ENCODE measurements at places on chromosomes 12 and 14.

DNA sequence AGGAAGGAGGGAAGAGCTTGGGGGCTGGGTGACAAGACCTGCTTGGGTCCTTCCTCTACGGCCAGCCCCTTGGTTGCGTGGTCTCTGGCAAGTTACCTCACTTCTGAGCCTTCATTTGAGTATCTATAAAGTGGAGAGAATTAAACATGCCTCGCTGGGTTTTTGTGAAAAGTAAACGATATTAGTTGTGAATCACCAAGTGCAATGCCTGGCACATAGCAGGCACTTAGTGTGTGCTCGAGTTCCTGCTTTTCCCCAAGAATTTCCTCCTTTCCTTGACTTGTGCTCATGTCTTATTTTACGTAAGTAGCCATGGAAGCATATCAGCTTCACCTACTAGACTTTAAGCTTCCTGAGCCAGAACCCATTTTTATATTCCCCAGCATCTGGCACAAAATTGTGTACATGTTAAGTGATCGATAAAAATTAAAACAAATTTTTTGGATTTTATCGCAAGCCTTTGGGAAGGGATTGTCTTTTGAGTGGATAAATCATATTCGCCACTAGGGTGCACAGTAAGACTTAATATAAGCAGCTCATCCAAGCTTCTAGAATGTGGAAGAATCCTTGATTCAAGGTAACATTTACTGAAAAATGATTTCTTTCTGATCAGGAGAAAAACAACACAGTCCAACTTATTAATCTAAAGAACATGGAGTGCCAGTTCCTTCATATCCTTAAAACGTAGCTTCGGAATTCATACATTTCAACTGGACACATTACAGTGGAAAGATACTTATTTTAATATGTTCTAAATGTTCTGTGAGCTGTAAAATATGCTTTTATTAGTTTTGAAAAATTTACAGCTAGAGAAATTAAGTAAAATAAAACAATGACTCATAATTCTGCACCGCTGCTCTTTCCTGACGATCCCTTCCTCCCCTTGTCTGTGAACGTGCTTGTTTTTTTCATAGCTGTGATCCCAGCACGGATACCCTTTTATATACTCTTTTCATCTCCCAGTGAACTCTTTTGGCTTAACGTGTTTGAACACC lies 62.0 kb downstream of the SLC25A47 start:
- peak; percentile 62 for DNase-seq

DNA sequence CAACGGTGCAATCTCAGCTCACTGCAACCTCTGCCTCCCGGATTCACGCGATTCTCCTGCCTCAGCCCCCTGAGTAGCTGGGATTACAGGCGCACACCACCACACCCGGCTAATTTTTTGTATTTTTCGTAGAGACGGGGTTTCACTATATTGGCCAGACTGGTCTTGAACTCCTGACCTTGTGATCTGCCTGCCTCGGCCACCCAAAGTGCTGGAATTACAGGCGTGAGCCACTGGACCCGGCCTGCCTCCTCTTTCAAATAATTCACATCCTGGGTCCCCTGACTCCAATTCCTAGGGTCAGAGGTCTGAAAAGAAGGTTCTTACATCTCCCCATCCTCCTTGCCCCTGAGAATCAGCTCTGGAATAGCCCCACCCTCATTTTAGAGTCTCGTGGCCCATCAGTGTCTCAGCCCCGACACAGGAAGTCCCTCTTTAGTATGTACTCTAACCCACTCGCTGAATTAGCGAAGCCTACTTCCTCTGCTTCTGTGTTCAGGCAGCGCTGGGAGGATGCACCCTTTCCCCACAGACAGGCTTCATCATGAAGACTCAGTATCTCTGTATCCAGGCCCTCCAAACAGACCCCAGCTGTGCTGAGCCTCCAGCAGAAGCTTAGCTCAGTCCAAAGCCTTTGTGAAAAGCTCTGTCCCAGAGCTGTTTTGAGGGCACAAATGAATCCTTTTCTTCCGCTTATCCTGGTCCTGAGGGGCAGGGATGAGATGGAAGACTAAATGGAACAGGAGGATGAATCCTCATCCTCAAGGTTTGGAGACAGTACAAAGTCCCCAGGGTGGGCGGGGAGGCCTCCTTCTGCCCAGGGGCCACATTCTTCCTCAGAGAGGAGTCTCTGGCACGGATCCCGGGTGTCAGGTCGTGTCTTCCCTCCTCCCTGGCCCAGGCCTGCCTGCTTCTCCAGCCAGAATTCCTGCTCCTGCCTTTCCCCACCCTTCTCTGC lies 3.5 kb downstream of the LPAR5 start:
- peak; percentile 27 for DNase-seq

DNA sequence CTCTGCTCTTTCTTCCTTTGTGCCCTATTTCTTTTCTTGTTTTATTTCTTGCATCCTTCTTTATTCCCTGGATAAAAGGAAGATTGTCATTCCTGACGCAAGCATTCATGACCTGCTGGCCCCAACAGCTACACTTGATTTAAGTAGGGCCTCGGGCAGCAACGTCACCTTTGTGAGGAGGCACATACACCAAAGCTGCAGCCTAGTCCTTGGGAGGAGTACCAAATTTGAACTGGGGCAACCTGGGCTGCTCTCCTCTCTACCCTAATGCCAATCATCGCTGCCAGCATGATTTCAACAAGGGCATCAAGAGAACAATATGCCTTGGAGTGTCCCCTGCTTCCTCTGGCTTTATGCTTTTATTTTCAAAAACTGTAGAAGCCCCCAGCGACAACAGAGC lies 76.4 kb downstream of the C12orf50 start:
- no peak for DNase-seq

- DNase-seq: no peak
Observed at GRCh38 chr14:56745097-56745496, 65.2 kb downstream of the OTX2 start.

DNA sequence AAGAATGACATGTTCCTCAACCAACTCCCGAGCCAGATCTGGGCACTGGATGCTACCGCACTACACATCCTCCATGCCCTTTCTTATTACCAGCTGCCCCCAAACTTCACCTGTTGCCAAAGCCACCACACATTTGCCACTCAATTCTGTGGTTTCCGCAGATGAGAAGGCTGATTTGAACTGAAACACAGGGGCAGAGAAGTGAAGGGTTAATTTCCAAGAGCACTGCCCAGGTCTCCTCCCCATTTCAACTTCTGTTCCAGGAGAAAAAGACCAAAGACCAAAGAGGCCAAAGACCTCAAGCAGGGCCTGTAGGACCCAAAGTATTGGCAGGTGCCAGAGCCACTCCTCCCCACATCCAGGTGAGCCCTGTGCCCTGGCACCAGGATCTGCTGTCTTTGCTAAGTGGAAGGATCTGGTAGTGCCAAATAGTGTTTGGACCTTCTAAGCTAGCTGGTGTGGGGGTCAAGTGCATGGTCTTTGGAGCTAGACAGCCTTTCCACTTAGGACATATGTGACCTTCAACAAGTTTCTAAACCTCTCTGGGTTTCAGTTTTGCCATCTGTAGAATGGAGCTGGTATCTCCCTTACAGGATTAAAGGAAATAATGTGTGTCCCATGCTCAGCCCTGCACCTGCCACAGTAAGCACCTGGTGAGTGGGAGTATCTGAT lies 8.0 kb downstream of the DHRS1 start:
- DNase-seq: no peak

DNA sequence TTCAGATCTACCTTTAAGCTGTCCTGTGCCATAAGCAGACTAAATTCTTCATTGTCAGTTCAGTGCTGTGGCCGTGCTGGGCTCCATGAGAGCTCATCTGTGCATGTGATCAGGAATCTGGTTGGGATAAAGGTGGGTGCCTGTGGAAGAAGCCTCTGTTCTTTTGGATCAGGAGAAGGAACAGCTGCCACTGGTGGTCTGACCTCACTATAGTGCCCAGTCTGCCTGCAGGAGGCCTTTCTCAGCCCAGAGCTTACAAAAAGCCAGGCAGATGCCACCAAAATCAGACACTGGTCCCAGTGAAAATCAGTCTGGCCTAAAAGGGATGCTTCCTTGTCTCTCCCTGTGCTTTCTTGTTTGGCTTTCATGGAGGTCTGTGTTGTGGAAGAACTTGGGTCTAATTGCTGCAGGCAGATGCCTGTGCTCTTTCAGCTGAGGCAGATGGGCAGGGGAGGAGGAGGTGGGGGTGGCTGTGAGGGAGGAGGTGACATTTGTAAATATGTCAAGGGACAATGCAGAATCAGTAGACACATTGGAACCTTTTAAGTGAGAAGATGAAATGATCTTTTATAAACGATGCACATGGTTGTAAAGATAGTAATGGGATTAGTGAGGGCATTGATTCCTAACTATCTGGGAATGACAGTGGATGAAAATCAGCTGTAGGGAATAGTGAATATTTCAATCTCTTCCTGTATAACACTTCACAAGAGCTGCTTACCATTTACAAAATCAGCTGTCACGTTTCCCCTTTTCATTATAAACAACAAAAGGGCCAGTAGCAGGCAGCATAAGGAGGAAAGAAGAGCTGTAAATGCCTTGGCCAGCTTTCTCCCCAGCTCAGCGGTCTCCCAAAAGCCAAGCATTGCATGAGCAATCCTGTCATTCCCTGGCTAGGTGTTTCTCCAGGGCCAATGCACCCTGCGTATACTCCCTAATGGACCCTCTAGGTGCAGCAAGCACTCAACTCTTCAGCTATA lies 44.6 kb downstream of the CACNA2D4 start:
- DNase-seq: peak; percentile 25

- DNase-seq: no peak
Observed at GRCh38 chr12:67595365-67595764, 53.2 kb upstream of the DYRK2 start.

GRCh38 chr14:92383805-92384204 lies 60.8 kb downstream of the SLC24A4 start:
- DNase-seq: no peak

GRCh38 chr12:93518725-93519124 lies 51.4 kb downstream of the MRPL42 start:
- DNase-seq: no peak

- DNase-seq: no peak
Observed at GRCh38 chr12:114294303-114294685, 111.7 kb downstream of the TBX5 start.

- no peak for DNase-seq
Observed at GRCh38 chr12:45355730-45356129, 139.8 kb downstream of the ANO6 start.

DNA sequence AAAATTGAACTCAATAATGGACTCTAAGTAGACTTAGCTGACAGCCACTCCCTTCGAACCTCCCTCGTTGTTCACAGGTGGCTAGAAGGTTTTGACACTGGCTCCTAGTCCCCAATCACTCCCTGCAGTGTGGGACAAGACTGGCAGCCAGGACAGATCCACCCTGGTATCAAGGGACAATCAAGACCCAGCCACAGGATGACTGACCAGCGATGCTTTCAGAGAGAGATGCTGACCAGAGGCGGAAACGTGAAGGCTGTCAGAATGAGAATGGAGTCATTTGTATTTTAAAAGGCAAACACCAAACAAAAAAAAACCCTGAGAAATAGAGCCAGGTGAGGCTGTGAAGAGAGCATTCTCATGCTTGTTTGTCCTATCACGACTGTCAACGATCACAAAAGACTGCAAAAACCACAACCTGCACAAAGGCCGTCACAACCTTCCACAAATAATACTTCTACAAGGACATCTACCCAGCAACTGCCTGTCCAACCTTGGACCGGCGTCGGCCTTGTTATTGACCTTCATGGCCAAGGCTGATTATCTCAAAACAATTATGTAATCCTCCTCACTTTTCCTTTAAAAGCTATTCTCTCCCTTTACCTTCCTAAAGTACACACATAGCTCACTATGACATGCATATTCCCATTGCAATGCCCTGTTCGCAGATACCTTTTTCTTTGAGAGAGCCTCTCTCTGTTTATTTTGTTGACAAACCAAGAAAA lies 13.2 kb downstream of the EIF5 start:
- no peak for DNase-seq

- DNase-seq: no peak
Observed at GRCh38 chr14:30108975-30109700, 181.5 kb upstream of the PRKD1 start.

DNA sequence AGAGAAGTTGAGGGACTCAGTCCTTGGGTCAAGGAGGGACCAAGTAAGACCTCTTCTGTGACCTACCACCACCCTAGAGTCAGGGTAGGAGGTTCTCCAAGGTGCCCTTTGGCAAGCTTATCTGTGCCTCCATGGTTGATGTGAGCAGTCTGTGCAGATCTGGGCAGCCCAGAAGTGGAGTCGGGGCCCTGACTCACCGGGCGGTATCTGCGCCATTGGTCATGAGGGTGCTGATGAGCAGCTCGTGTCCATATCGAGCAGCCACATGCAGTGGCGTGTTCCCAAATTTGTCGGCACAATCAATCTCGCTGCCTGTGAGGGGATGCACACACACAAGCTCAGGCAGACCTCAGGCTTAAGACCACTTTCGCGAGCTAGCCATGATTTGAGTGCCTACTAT lies 5.1 kb downstream of the ANKRD52 start:
- no peak for DNase-seq

GRCh38 chr14:100126401-100126800 lies 33.0 kb downstream of the DEGS2 start:
- no peak for DNase-seq

DNA sequence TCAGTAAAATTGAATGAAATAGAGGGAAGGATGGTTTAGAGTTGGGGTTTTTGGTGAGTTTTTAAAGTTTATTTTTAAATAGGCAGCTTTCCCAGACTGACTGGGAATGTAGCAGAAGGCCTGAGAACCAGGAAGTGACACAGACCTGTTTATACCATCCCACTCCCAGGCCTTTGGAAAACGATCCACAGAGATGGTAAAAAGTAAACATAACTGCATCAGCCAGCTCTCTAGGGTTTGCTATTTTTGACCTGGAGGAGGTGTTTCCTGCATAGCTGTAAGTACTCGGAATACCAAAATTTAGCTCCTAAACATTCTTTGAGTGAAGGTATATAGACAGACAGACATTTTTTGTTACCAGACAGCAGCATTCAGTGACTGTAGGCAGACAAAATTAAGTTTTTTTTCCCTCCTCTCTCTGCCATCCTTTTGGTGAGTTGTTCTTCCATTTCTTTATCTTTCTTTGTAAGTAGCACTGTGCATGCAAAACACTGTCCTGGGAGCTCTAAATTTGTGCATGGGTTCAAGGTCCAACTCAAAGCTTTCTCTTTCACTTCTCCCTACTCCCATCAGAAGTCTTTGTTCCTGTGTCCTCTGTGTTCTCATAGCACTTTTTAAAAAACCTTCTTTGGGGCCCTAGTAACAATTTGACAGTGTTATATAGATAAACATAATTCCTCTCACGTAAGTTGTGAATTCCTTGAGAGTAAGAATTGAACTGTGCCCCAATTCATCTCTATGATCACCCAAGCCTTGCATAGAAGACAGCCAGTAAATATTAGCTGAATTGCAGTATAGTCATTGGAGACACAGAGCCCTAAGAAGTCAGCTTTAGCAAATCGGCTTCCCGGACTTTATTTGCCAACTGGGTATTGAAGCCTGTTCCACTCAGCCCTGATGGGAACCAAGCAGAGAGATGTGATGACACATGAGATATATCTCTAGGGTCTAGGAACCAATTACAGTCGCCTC lies 37.4 kb downstream of the SUSD6 start:
- DNase-seq: no peak
